Stimulated activated CD4-positive, alpha-beta T cell treated with anti-CD3 and anti-CD28 coated beads, Interleukin-4, amount 100 ng/mL, for 1 hour (primary cell): ENCODE measurements at places on chromosomes 2 and 18.

GRCh38 chr18:79741362-79741700 lies 56.4 kb upstream of the KCNG2 start:
- DNase-seq: no peak

DNA sequence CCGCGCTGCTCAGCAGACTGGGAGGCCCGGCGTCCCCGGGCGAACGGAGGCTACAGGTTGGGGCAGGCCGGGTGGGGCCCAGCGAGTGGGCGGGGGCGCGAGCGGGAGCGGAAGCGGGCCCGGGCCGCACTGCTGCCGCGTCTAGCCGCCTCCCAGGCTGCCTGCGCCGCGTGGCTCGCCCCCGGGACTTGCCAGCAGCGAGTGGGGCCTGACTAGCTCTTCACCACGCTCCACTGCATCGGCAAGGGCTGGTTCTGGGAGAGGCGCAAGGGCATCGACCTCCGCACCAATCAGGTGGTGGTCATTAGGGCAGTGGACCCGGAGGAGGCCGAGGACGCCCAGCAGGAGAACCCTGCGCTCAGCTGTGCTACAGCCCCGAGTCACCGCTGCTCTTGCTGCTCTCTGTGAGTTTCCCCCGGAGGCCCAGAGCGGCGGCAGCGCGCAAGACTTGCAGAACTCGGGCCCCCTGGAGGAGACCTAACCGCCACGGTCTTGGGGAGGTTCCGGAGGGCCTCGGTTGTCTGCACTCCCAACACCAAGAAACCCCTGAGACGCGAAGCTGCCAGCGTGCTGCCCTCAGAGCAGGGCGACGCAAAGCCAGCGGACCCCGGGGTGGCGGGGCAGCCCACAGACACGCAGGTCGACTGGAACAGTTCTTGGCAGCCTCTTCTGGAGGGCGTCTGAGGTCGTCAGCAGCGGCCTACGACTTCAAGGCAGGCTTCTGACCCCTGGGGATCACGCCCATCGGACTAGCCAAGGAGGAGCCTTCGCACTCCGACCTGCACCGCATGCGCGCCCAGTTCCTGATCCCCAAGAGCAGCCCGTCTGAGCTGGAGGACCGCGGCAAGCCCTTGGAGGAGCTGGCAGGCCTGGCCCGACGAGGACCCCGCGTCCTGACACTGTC lies 27.2 kb upstream of the PTPN2 start:
- peak; percentile 64 for DNase-seq

DNA sequence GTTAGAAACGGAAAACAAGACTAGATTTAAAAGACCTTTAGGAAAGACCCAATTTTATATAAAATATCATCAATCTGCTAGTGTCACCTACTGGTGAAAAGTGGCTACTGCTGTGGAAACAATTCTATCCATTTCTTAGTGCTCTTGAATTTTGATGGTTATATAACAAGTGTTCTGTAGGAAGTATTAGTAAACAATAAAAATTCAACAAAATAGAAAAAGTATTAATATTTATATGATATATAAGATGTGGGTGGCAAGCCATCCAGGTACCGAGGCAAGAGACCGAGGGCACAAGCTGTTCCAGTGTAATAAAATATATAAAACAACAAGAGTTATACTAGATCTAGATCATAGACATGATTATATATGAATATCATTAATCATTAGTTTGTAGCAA lies 6.2 kb upstream of the TMEM87B start:
- no peak for DNase-seq

DNA sequence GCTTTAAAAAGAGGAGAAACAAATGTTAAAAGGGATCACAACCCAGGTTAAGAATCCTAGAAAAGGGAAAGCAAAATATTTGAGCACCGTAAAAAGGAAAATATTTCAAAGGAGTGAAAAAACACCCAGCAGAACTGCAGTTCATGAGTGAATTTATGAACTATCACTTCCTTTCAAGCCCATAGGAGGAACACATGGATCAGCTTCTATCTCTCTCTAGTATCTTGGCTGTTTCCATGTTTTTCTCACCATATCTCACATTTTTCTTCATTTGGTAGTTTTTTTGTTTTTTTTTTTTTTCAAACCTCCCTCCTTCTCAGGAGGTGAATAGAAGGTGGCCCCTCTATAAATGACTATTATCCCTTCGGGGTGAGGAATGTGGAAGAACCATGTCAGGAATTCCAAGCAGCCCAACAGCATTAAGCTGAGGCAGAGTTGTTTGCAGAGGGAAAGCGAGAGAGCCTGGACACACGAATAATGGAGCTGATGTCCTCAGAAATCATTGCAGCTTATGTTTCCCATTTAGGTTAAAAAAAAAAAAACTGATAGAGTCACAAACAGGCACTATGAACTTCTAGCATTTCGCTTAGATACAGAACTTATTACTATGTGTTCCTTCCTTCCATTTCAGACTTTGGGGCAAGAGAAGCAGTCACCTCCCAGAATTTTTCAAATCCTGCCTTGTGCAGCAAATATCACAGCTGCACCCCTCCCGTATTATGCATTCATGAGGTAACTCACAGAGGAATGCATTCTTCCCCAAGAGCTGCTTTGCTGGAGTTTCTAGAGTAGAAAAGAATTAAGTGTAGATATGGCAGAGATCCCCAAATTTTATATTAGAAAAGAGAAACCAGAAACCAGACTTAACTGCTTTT lies 315.6 kb downstream of the IRS1 start:
- no peak for DNase-seq
